ENCODE measurements at places on chromosomes 16 and 17.

DNA sequence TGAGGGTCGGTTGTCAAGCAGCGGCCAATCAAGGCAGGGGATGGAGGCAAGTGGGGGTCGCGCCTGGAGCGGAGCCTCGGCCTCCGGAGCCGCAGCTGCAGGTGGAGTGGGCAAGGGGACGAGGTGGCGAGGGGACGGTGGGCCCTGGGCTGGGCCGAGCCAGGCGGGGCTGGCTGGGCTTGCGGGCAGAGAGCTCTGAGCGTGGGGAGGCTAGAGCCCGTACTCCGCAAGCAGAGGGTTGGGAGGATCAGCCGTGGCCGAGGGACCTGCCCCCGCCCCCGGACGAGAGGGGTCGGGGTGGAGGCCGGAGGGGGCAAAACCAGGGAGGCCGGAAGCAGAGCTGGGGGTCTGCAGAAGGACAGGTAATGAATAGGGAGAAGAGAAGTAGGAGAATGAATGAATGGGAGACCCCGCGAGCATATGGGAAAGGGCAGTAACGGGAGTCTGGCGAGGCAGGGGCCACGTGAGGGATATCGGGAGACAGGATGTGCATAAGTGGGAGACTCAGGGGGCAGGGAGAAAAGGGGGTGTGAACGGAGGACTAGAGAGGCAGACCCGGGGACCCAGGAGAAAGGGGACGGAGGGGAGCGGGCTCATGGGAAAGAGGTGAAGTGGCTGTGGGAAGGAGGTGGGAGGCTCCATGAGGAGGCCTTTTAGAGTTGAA is at the start of gene KATNB1:
TSS of gene KATNB1 (plus strand) at position 16 of the 664 bp plus-strand sequence. CDS start 1,474 bp downstream, outside the sequence.
- no peak for DNase-seq

- no peak for DNase-seq
These were observed 8.2 kb downstream of the CBX2 start for GRCh38 chr17:79785900-79786810.

- no peak for DNase-seq
These were observed 51.8 kb downstream of the MYH3 start for GRCh38 chr17:10605221-10605783.

- DNase-seq: no peak
These were observed 41.9 kb upstream of the ATP2A3 start for GRCh38 chr17:4006165-4006589.

GRCh38 chr16:57058291-57058861 is 34.0 kb upstream of the CPNE2 start:
- no peak for DNase-seq

DNA sequence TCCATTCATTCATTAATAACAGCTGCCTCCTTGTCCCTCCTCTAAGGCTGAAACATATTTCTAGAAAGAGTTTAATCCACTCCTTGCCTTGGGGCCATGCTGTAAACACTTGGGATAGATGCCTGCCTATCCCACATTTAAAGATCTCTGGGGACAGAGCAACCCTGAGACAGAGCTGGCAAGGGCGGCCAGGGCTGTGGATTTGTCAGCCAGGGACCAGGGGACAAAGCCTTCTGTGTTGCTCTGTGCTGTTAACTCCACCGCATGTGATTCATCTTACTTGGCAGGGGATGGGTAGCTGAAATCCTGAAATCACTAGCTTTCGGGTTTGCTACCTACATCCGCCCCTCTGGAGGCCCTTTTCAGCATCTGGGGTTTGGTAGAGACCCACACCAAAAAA is 392.9 kb downstream of the SLC39A11 start:
- no peak for DNase-seq

DNA sequence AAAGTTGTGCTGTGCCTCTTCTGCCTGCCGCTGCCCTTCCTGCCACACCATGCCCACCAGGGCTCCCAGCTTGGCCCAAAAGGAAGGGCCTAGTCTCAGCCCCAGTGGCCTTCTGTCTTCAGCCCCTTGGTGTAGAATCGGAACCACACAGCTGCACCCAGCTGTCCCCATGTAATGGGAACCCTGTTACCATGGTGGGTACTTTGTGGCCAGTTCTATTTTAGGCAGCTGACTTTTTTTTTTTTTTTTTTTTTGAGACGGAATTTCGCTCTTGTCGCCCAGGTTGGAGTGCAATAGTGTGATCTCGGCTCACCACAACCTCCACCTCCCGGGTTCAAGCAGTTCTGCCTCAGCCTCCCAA is 163.3 kb upstream of the GSE1 start:
- no peak for DNase-seq

DNA sequence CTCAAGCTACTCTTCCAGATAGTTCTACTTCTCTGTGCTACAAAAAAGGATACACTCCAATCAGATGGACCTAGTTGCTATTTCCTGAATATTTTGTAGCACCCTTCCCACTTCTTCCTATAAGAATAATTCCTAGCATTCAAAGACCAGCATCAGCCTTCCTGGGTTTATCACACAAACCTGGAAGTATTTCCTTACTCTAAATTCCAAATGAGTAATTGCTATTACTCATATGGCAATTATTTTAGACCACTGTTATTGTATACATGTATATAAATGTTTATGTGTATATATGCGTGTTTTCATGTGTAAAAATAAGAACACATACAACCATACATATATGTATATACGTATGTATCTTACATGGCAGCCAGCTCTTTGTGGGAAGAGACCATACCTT is 130.6 kb downstream of the MYO1D start:
- DNase-seq: no peak

- no peak for DNase-seq
These were observed 24.2 kb downstream of the KRT25 start for GRCh38 chr17:40730970-40731369.

DNA sequence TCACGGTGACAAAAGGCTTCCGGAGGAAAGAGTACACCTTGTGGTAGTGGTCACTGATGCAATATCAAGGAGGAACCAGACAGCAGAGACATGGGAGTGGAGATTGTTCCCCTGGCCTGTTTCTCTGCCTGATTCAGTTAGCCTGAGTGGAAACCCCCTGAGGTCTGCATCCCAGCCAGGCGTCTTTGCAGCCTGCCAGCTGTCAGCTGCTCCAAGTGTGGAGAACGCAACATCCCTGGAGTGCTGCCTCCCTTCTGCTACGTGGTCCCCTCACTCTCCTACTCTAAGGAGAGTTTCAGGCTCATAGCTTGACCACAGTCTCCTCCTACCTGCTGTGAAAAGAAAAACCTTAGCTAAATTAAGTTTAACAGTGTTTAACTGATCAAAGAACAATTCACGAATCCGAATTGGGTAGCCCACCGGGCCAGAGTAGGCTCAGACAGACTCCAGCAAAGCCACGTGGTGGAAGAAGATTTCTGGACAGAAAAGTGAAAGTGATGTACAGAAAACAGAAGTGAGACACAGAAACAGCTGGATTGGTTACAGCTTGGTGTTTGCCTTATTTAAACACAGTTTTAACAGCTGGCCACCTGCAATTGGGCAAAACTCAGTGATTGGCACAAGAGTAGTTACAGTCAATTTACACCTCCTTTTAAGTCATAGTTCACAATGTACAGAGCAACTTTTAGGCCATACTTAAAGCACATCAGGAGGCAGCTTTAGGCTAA is 188.6 kb downstream of the DNAH9 start:
- DNase-seq: no peak

DNA sequence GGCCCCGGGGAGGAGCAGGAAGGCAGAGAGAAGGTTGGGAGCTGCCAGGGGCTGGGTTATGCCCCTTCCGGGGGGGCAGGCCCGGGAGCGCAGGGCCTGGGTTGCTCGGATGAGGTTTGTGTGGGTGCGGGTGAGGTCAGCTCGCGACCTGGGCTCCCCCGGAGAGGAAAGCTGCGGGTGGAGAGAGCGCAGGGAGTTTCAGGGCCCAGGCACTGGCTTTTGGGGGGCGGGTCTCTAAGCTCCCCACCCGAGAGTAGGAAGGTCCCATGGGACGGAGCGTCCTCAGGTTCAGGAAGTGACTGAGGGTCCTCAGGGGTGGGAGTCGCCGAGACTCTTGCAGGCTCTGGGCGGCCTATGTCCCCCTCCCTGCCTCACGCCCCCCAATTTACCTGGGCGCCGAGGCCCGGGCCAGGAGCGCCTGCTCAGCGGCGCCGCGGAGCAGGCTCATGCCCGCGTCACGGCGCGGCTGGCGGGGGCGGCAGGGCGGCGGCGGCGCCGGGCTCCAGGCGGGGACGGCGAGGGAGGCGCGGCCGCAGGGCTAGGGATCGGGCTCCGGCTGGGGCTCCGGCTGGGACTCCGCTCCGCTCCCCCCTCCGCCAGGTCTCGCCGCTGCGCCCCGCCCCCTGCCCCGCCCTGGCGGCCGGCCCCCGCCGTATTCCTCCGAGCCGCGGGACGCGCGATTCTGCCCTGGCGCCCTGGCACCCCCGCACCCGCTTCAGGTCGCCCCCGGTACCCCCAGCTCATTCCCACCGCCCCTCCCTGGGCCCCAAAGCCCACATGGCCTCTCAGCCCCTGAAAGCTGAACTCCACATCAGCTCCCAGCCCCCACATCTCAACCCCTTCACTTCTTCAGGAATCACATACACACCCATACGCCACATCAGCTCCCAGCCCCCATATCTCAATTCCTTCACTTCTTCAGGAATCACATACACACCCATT is at the start of gene DOK4:
TSS of gene DOK4 (minus strand) at position 578 of the 942 bp plus-strand sequence. CDS start 6,986 bp downstream, outside the sequence.
- DNase-seq: peak; percentile 82

GRCh38 chr16:73196670-73197069 is 148.7 kb upstream of the ZFHX3 start:
- no peak for DNase-seq

GRCh38 chr17:34840750-34841149 is 120.5 kb downstream of the CCT6B start:
- DNase-seq: no peak

- DNase-seq: no peak
These were observed 663 bp upstream of the GINS2 start for GRCh38 chr16:85689285-85689949.

- no peak for DNase-seq
These were observed 47.9 kb downstream of the TOX3 start for GRCh38 chr16:52499060-52499440.

GRCh38 chr17:57706761-57707160 is 38.3 kb downstream of the CCDC182 start:
- DNase-seq: no peak

- no peak for DNase-seq
These were observed 270.6 kb downstream of the HAPSTR1 start for GRCh38 chr16:9362050-9362449.

DNA sequence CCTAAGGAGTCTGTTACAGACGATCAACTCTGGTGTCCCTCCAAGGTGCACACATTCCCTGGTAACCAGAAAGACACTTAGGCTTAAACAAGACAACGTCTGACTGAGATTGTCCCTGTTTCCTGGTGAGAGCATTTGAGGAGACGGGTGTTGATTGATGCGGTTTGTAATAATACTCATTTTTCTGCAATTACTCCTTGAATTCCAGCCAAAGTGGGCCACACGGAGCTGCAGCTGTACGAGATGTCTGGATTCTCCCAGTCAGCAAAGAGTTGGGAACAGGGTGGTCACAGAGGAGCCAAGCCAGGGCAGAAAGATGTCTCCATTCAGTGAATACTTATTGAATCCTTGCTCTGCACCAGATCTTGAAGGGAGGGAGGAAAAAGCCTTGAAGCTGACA is 30.9 kb upstream of the CES5A start:
- no peak for DNase-seq

GRCh38 chr16:88754912-88755744 is 29.9 kb downstream of the PIEZO1 start:
- DNase-seq: no peak

DNA sequence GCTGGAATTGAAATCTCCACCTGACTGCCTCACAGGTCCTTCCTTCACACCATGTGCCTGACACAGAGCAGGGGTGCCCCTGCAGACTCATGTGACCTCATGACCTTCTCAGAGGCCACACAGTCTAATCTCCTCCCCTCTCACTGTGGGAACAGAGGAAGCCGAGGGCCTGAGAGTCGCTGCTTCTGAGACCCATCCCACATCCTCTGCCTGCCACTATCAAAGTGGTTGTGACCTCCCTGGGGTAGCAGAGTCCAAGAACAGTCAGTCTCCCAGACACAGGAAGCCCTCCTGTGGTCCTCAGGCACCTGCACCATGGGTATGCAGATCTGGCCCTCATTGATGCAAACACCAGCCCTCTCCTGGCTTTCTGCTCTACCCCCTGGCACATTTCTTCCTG is 78.5 kb downstream of the RAB11FIP4 start:
- DNase-seq: no peak

DNA sequence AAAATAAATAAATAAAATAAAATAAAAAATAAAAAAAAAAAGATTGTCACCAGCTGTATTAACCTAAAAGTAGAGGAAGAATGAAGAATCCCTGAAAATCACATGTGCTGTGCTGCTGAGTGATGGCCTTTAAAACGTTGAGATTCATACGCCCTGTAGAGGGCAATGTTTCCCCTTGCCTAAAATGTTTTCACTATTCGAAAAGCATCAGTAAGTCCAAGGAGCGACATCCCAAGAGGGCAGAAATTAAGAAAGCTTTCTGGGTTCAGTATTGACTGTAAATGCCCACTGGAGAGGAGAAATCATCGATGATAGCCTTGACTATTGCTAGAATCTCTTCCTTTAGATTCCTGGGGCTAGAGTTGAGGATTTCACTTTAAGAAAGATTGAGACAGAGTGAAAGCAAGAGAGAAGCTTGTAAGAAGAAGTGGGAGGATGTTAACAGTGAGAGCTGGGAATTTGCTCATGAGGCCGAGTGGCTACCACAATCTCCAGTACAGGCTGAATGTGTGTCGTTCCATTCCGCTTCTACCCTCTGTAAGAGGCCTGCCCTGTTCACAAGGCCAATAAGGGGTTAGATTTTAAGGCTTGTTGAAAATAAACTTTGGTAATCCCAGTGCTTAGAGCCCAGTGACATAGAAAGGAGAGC is 170.8 kb upstream of the FAM20A start:
- no peak for DNase-seq

DNA sequence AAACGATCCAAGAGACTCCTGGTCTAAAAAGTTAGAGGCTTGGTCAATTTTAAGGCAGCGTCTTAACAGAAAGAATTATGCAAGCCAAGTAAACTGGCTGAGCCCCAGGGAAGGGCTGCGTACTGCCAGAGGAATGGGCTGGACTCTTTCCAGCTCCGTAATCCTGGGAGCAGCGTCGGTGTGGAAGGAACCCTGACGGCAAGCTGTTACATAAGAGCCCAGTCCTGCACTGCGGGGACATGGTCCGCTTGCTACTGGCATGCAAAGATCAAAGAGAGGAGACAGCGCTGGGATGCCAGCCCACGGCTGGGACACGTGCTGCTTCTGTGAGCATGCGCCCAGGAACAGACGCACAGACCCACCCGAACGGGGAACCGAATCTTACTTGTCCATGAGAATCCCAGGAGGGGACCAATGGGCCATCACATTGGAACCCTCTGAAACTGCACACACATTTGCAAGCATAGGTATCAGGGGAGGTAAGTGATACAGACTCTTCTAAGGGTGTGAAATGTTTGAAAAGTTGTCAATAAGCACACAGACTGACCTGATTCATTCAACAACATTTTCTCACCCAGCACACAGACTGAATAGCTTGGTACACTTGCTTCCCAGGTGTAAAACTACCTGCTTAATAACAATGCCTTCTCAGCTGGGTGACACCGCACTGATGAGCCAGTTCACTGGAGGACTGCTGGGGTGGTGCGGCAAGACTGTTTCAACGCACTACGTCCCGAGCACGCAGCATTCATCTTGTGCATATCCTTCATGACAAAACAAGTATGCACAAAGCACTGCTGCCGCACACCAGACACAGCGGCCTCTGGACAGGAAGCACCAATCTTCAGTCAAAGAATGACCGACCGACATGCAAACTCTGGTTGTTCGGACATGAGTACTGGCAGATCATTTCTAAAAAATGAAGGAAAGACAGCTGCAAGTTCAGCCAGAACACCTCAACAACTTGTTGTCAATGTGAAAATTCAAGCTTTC is 94.9 kb downstream of the ANKRD11 start:
- DNase-seq: no peak
